ENCODE measurements at places on chromosomes 3 and 15.

DNA sequence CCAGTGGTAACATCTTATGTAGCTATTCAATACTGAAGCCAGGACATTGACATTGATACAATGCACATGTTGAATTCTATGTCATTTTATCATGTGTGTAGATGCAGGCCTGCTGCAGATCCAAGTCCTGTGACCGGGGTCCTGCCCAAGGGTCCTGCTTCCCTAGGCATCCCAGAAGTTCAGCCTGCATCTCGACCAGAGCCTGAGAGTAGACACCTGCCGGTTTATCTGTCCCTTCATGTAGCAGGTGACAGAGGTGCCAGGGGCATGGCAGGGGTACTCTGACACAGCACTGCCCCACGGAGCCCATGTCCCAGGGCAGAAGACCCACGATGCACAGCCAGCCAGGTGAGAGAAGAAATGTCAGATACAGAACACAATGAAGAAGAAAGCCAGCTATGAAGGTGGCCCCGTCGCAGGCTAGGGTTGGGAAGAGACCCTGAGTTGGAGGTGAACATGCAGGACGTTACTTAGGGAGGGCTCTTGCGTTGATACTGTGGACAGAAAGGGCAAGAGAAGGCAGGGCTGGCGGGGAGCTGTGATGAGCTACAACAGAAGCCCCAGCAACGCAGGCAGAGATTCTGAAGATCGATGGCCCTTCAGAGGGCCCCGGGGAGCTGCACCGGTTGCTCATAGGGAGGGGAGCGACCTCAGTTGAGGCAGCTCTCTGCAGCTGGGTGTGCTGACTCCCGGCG, 51.0 kb downstream of the TPRA1 start:
- DNase-seq, result no peak

DNA sequence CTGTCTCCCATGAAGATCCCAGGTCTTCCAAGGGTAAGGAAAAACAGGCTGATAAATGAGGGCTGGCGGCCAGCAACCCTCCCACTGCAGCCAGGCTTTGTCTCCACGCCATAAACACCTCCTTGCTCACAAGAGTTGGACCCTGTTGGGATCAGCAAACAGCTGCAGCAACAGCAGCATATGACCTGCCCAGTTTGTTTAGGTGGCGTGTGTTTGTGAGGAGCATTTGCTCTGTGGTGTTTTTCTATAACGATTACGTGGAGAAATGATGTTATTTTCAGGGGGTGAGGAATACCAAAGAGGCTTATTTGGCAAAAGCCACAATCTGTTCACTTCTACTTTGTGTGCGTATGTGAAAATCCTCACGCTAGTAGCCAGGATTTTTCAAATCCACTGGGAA, 58.5 kb downstream of the RFTN1 start:
- no peak for DNase-seq

GRCh38 chr3:188449421-188449820, 295.5 kb downstream of the LPP start:
- no peak for DNase-seq

GRCh38 chr3:42101048-42101447, 9.9 kb downstream of the TRAK1 start:
- peak; percentile 91 for DNase-seq

DNA sequence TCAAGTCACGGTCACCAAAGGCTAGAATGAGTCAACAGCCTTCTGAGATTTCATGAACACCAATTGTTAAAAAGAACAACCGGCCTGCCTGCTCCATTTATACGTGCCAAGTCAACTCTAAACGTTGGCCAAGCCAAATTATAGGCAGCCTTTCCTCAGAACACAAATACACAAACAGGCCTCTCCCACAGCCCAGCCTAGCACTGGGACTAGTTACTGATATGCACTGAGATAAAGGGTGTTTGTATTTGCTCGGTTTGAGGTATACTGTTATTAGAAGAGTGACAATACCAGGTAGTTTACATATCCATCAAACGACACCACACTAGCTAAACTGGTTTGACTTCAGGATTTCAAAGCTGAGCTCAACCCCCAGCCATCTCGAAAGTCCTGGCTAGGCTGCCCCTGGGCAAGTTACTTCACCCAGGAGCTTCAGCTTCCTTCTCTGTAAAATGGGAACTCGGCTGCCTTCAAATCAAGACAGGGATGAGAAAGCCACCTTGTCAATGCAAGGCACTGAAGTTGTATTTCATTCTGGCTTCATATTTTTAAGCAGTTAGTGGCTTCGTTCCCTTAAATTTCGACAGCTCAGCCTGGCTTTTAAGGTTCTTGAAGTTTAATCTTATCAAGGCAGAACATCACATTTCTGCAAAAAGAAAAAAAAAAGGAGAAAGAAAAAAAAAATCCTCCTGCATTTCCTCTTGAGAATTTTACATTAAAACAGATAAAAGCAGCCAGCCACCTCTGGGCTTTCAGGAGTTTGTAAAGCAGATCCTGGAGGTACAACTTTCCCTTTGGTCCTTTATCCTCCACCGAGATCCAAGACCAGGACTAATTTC, 4.0 kb downstream of the TLE3 start:
- no peak for DNase-seq

- DNase-seq, result peak; percentile 63
Observed at GRCh38 chr3:57064572-57064971, 4.1 kb downstream of the SPATA12 start.

DNA sequence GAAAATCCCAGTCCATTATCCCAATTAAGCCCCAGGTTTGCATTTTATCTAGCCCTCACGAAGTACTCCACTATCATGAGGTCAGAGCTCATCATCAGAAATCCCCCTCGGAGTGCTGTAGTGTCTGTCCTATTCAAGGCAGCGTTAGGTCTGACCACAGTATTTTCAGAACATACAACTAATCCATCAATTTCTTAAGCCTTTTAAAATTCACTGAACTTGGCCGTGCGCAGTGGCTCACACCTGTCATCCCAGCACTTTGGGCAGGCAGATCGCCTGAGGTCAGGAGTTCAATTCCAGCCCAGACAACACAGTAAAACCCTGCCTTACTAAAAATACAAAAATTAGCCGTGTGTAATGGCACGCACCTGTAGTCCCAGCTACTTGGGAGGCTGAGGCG, 11.9 kb downstream of the VGLL4 start:
- DNase-seq, result no peak

DNA sequence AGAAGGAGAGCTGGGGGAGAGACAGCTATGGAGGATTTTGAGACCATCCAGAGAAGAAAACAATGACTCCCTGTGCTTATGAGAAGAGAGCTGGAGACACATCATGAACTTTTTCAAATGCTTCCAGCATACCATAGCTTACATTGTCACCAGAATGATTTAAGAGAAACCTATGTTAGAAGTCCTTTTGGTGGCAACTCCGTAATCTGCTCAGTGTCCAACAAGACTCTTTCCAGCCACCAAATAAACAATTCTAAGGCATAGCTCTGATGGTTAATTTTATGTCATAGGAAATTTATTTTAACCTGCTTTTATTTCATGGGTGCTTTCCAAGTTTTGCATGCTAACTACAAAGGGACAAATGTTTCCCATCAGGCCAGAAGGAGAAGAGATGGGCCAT, 200.3 kb upstream of the MCTP2 start:
- no peak for DNase-seq

- DNase-seq, result no peak
Observed at GRCh38 chr3:144470666-144471065, 499.0 kb downstream of the DIPK2A start.

DNA sequence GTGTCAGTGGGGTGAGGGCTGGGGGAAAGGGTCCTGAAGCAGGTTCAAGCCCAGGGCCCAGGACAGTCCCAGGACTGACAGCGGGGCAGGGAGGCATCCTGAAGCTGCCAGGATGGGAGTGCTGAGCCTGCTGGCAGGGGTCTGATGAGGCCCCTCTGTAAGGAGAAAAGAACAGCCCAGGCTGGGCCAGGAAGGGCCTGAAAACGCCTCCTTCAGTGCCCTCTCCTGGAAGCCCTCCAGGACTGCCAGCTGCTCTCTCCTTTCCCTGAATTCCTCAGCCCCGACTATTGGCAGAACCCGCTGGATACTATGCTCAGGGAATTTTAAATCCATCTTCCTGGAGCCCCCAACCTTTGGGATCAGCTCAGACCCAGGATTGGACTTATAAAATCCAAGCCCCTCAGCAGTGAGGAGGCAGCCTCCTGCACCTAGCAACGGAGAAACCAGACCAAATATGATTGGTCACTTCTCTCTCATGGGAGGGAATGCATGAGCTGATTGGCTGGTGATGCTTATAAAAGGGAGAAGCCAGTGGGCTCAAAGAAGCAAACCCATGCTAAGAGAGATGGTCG, 203.5 kb upstream of the LINGO1 start:
- no peak for DNase-seq

- DNase-seq, result no peak
Observed at GRCh38 chr15:70378126-70379031, 280.7 kb upstream of the TLE3 start.

DNA sequence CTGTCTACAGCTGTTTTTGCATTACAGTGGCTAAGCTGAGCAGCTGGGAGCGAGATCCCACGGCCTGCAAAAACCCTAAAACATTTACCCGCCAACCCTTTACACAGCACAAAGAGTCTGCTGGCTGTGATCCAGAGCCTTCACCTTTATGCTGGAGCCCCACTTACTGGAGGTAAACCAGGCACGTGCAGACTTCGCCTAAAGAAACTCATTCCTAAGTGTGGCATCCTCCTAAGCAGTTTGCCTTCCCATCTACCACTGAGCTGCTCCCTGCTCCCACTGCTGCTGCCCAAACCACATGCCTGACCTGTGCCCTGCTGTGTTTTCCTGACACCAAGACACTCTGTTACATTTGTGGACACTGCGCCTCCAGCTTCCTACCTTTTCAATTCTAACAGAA, 53.0 kb downstream of the CHSY1 start:
- DNase-seq, result no peak

DNA sequence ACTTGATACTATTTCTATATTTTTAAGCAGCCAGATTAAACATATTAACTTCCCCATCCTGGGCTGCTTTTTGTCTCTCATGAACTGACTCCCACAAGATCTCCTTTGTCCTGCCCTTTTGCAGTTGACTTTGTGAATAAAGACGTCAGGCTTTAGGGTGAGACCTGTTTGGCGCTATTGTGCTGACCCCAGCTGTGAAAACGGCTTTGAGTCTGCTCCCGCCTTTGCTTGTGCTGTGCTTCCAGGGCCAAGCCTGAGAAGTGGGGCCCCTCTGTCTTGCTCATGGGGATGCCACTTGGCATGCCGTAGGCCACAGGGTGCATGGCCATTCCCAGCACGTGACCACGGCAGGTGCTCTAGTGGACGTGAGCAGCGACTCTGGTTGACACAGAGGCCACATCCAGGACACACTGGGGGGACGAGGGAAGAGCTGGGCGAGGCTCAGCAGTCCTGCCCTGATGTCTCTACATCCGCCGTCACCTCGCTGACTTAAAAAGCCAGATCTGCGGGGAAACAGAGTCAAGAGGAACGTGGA, 268.9 kb upstream of the LYSMD4 start:
- DNase-seq, result no peak

DNA sequence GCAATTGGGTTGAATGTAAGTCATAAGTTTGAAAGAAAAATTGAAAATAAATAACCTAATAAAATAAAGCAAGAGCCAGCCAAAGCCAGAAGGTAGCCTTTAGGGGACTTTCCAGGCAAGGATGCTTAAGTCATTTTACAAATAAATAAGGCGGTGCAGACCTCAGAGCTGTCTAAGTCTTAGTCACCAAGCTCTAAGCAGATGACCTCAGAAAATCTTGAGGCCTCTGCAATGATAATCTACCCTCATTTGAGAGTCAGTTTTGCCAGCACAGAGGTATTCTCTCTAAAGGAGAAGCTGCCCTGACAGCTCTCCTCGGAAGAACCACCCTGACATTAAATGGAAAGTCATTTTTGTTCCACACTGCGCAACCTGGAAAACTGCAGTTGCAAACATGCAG, 113.9 kb downstream of the OXNAD1 start:
- DNase-seq, result peak; percentile 85

DNA sequence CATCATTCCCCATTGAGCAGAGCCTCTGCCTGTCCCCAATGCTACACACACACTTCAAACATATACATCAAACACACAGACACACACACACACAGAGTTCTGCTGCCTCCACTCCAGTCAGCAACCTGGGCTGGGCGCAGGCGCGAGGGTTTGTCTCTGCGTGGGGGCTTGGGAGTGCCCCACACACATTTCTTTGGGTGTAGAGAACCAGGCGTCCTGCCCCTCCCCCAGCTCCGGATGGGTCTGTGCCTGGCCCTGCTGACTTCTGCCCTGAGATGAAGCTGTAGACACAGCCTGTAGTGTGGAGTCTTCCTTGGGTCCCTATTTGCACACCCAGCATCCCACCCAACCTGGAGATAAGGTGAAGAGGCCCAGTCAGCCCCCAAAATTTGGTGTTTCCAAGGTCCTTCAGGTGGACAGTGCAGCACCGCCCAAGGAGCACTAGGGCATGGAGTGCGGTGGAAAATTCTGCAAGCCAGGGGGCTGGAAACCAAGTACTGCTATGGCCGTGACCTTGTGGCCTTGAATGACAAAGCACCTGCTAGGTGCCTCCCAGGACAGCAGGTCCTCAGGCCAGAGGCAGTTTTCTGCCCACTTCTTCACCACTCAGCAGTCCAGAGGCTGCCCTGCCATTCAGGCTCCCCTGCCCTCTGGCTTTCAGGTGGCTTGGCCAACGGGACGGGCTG, 26.8 kb downstream of the FBXW12 start:
- DNase-seq, result no peak

- DNase-seq, result no peak
Observed at GRCh38 chr15:71659730-71660067, 150.7 kb upstream of the NR2E3 start.

GRCh38 chr3:78941587-78941986, 826.2 kb downstream of the ROBO1 start:
- DNase-seq, result no peak

- DNase-seq, result no peak
Observed at GRCh38 chr15:101558221-101558941, 68.9 kb upstream of the PCSK6 start.

DNA sequence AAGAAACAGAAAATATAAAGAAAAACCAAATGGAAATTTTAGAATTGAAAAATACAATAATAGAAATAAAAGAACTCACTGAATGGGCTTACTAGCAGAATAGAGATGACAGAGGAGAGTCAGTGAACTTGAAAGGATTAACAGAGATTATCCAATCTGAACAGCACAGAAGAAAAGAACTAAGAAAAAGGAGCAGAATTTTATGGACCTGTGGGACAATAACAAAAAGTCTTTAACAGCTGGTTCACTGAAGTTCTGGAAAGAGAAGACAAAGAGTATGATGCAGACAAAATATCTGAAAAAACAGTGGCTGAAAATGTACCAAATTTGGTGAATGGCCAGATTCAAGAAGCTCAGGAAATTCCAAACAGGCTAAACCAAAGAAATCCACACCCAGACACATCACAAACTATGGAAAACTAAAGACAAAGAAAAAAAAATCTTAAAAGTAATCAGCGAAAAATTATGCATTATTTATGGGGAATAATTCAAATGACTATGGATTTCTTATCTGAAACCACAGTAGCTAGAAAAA, 9.7 kb upstream of the GNB5 start:
- DNase-seq, result no peak

- no peak for DNase-seq
Observed at GRCh38 chr15:26242565-26243071, 379.5 kb upstream of the ATP10A start.

GRCh38 chr15:95284492-95284891, 1046.0 kb upstream of the NR2F2 start:
- DNase-seq, result no peak

GRCh38 chr3:119352034-119352609, 57.9 kb downstream of the ARHGAP31 start:
- DNase-seq, result peak; percentile 88

- peak; percentile 78 for DNase-seq
Observed at GRCh38 chr15:76006136-76006778, 6.0 kb downstream of the NRG4 start.

All from inflammatory macrophage treated with lipopolysaccharide for 1 hour (primary cell).